Melanocyte of skin (primary cell): ENCODE measurements at places on chromosomes 12 and 14. TPM values are rescaled to one million over a fixed set of nuclear protein-coding genes. Genes with fewer than 3 reads are reported as not detected.

Gene RACGAP1
- 98.7 and 110 TPM in 2 replicates for total RNA-seq

Gene DYRK2
- total RNA-seq, result 20.3 and 24.5 TPM in 2 replicates

Gene MEG3
- 1.3 and 5.9 TPM in 2 replicates for total RNA-seq

Gene TTC9
- total RNA-seq, result under 0.01 TPM in 2 replicates

Gene KLHL33
- under 0.01 and 0.15 TPM in 2 replicates for total RNA-seq

Gene MYF6
- total RNA-seq, result not detected in 2 replicates

Gene KRT75
- total RNA-seq, result not detected in 2 replicates

Gene SIRT4
- 1.4 and 1.5 TPM in 2 replicates for total RNA-seq

Gene TEX52
- total RNA-seq, result not detected in 2 replicates

Gene NDUFB1
- total RNA-seq, result 290 TPM in 2 replicates

Gene CEBPE
- not detected in 2 replicates for total RNA-seq

Gene CLEC4C
- not detected in 2 replicates for total RNA-seq

Gene ARHGEF40
- total RNA-seq, result 209 and 294 TPM in 2 replicates

Gene ZDHHC22
- not detected in 2 replicates for total RNA-seq

Gene UBC
- total RNA-seq, result 961 and 1,443 TPM in 2 replicates

Gene IAPP
- total RNA-seq, result not detected in 2 replicates

Gene RDH5
- 1.0 and 35.3 TPM in 2 replicates for total RNA-seq

Gene CLSTN3
- total RNA-seq, result 3.3 and 9.3 TPM in 2 replicates

Gene BCDIN3D
- total RNA-seq, result 3.4 and 5.8 TPM in 2 replicates

Gene ARHGAP9
- not detected in 2 replicates for total RNA-seq

Gene SERPINA9
- not detected in 2 replicates for total RNA-seq

Gene FKBP11
- total RNA-seq, result 16.3 and 18.7 TPM in 2 replicates

Gene PRH2
- total RNA-seq, result not detected in 2 replicates

Gene CEP170B
- total RNA-seq, result 12.0 and 30.2 TPM in 2 replicates

Gene TRIM9
- total RNA-seq, result 6.9 and 12.4 TPM in 2 replicates

Gene RNU4-1
- under 0.01 TPM in 2 replicates for total RNA-seq

Gene WDR89
- 5.2 and 10.2 TPM in 2 replicates for total RNA-seq

Gene LRP1-AS
- total RNA-seq, result not detected in 2 replicates

Gene ETFBKMT
- total RNA-seq, result 5.2 and 7.3 TPM in 2 replicates

Gene LTBR
- 118 and 138 TPM in 2 replicates for total RNA-seq

Gene RNF212B
- total RNA-seq, result not detected in 2 replicates

Gene ERP27
- total RNA-seq, result not detected in 2 replicates

Gene IFNG-AS1
- total RNA-seq, result not detected in 2 replicates
